ENCODE measurements at places on chromosomes 3 and 15.

GRCh38 chr3:169510693-169511010 is 152.9 kb downstream of the MECOM start:
- DNase-seq = no peak

GRCh38 chr15:62402687-62403086 is 237.6 kb upstream of the C2CD4B start:
- DNase-seq = no peak

DNA sequence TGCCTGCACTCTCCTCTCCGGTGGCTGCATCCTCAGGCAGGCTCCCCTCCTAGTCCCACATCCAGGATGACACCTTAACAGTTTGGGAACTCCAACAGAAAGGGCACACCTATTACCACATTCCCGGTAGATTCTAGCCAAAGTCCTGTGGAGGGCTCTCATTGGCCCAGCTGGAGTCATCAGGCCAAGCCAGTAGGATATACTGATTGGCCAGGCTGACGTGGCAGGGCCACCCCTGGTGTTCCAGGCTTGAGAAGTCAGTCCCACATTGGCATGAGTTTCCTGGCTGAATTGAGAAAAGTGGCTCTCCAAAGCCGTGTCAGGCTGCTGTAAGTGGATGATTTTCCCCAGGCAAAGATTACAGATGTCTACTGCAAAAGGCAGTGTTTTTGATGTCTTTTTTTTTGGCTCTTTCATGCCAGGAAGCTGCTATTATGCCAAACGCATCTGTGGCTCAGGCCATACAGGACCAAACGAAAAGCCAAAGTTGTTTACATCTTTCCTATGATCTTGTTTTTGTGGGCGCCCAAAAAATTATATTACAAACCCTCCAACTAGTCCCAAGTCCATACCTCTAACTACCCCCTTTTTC is 6.6 kb upstream of the BLM start:
- DNase-seq = no peak

DNA sequence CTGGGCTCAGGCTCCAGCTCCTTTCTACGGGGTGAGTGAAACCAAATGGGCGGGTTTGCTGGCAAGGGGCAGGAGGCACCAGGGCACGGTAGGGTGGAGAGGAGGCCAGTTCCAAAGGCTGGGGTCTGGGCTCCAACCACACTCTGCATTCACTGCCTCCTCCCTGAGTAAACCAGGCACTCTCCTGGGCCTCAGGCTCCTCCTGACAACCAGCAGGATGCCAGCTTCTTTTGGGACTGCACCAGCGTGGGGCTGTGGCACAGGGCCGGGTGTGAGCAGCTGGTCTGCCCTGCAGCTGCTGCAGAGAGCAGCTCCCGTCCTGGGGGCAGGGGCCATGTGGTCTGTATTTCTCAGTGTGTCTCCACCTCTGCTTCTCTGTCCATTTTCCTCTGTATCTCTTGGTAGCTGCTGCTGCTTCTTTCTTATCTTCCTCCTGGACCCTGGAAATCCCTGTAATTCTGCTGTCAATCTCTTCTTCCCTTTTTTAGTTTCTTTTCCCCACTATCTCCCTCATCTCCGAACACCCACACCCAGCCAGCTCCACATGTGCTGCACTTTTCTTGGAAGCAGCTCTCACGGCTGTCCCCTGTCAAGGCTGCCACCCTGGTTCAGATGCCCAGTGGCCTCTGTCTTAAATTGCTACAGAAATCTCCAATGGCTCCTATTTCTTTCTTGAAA is 54.9 kb upstream of the TBC1D21 start:
- DNase-seq = no peak

- DNase-seq = no peak
Measured at GRCh38 chr15:100235030-100235617, 106.7 kb downstream of the ADAMTS17 start.

GRCh38 chr15:33492434-33493052 is 181.8 kb downstream of the RYR3 start:
- DNase-seq = no peak

DNA sequence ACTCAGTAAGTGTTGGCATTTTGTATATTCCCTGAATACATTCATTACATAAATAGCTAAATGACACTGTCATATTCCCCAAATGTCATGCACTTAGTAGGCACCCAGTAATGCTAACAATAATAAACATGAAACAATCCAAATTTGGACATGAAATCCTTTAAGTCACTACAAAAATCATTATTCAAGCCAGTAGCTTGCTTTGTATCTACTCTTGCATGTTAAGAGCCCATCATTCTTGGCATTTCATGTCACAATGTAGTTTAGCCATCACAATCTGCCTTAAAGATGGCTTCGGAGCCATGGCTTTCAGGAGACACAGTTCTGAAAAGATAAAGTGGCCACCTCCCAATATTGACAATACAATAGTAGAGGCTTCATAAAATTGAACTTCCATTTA is 32.9 kb upstream of the TM4SF4 start:
- no peak for DNase-seq

DNA sequence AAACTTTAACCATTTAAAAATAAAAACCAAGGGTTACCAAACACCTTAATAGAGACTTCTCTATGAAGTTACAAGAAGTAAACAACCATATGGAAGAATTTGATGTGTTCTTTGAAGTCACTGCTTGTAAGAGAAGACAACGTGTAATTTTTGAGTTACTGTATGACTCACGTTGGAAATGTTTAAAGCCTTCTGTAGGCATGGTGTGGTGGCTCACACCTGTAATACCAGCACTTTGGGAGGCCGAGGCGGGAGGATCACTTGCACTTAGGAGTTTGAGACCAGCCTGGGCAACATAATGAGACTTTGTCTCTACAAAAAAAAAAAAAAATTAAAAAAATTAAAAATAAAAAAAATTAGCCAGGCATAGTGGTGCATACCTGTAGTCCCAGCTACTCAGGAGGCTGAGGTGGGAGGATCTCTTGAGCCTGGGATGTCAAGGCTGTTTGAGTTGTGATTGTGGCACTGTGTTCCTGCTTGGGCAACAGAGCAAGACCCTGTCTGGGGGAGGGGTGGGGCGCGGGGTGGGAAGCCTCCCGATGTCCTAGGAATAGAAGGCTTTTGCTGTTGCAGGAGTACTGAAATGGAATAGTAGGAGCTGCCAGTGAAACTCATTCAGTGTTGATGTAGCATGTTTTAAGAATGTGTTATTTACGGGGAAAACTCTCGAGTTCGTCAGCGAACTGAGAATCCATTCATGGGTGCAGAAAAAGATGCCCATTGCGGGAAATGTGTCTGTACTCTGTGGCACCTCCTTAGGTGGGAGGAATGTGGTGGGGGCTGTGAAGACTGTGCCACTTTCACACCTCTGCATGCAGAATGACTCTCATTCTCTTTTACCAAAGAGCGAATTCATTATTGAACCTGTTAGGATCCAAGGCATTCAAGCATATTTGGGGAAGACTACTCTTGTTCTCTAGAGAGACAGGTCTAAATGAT is 134.2 kb downstream of the FNDC3B start:
- no peak for DNase-seq

- no peak for DNase-seq
Measured at GRCh38 chr3:30437171-30437601, 169.2 kb upstream of the TGFBR2 start.

- no peak for DNase-seq
Measured at GRCh38 chr3:194343561-194343893, 7.6 kb downstream of the CPN2 start.

Data from CD4-positive, alpha-beta T cell treated with Interleukin-15 for 4 hours (primary cell).